ENCODE measurements at places on chromosomes 4 and X.

DNA sequence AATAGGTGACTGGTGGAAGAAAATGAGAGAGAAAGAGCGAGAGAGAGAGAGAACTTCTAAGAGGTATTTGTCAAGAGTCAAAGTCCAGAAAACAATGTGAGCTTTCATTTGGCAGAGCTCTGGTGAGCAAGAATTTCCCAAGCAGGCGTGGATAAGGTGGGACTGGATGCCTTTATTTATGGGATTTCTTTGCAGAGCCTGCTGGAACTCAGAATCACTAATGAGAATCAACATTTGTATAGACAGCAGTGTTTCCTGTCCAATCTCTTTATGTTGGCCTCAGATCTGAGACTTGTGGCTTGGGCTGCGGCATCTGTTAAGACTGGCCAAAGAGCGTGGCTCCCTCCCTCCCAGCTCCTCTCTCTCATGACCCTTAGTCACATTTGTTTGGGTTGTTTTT is 67.9 kb upstream of the TBL1X start:
- no peak overlapping the region for H3K27ac ChIP-seq
- H3K4me1 ChIP-seq, result peaks cover 2% of the 10 kb centered on the region
- H3K36me3 ChIP-seq, result no peaks in the 10 kb centered on the region
- H3K4me3 ChIP-seq, result no peak overlapping the region

DNA sequence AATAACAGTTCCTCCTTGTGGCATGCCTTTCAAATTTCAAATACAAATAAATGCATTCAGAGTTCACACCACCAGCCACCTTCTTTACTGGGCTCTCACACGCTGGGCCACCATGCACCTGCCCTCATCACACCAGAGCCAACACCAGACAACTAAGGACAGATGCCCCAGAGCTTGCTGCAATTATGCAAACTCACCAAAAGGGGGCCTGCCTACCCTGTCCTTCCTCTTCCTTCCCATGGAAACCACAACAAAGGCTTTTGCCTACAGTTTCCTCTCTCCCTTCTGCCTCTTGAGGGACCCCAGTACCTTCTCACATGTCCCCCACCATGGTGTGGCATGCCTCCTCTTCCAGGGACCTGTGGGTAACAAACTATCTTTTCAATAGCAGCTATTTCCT is 1333.9 kb upstream of the TENM3 start:
- no peak for DNase-seq
- no peaks in the 10 kb centered on the region for H3K27me3 ChIP-seq
- H3K36me3 ChIP-seq, result no peaks in the 10 kb centered on the region
- H3K4me3 ChIP-seq, result no peak overlapping the region
- H3K4me1 ChIP-seq, result no peaks in the 10 kb centered on the region

DNA sequence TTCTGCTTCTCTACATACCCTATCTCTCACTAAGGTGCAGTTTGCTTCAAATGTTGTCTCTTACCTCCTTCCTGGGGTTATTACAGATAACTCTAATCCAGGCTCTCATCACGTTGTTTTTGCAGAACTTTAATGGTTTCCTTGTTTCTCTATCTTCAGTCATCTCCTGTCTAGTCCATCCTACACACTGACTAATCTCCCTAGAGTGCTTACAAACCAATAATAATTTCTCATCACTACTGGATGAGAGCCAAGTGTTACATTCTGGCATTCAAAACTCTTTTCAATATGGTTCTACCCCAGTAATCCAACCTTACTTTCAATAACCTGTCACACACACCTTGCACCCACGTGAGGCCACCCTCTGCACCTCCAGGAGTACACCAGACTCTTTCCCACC is 86.1 kb downstream of the SYNPO2 start:
- peaks cover 4% of the 10 kb centered on the region for H3K27me3 ChIP-seq
- H3K36me3 ChIP-seq, result no peaks in the 10 kb centered on the region
- no peak for DNase-seq

- H3K27me3 ChIP-seq, result no peaks in the 10 kb centered on the region
- H3K4me3 ChIP-seq, result no peak overlapping the region
- no peaks in the 10 kb centered on the region for H3K36me3 ChIP-seq
- H3K4me1 ChIP-seq, result no peaks in the 10 kb centered on the region
- H3K27ac ChIP-seq, result no peak overlapping the region
- DNase-seq, result no peak
Observed at GRCh38 chr4:28490669-28491068, 1630.0 kb downstream of the STIM2 start.

DNA sequence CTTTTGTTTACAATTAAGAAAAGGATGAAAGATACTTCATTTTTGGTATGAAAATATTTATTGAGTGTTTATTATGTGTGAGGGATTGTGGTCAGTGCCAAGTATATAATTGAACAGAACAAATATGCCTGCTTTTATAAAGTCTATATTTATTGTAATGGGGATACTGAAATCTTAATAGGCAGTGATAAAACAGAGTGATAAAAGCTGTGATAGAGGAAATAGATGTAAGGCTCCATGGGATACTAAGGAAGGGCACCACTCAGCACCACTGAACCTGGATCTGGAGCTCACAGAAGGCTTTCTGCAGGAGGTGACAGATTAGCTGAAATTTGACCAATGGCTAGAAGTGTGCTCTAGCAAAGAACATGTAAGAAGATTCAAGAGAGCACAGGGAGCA is 263.5 kb downstream of the C4orf33 start:
- H3K27ac ChIP-seq, result no peak overlapping the region
- no peak overlapping the region for H3K4me3 ChIP-seq

GRCh38 chrX:30887721-30888120 is 1.3 kb downstream of the TAB3 start:
- DNase-seq, result peak; percentile 67
- H3K27me3 ChIP-seq, result no peaks in the 10 kb centered on the region
- peak overlapping the region; percentile 86 for H3K4me3 ChIP-seq
- H3K4me1 ChIP-seq, result peaks cover 19% of the 10 kb centered on the region
- H3K36me3 ChIP-seq, result peaks cover 10% of the 10 kb centered on the region

GRCh38 chrX:43188296-43188695 is 410.3 kb upstream of the PPP1R2C start:
- no peak overlapping the region for H3K4me3 ChIP-seq
- no peaks in the 10 kb centered on the region for H3K4me1 ChIP-seq
- no peak overlapping the region for H3K27ac ChIP-seq

DNA sequence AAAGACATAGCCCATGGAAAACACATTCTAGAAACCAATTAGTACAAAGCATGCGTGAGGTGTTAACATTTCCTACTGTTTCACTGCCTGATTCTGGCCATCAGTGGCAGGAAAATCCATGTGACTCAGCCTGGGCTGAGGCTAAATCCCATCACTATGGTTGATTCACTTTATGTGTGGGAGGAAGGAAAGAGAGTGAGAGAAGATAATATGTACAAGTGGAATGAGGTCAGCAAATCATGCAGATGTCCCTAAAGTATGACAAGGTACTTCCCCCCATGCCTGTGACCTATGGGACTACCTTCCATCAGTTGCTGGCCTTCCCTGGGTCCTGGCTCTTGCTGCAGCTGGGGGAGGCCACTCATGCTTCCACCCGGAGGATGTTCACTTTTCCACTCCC is 64.2 kb upstream of the MAP3K15 start:
- H3K4me1 ChIP-seq, result peaks cover 5% of the 10 kb centered on the region
- H3K27me3 ChIP-seq, result no peaks in the 10 kb centered on the region
- H3K27ac ChIP-seq, result no peak overlapping the region
- DNase-seq, result no peak
- peaks cover 26% of the 10 kb centered on the region for H3K36me3 ChIP-seq

- no peaks in the 10 kb centered on the region for H3K36me3 ChIP-seq
- no peak overlapping the region for H3K4me3 ChIP-seq
- no peak overlapping the region for H3K27ac ChIP-seq
- H3K27me3 ChIP-seq, result no peaks in the 10 kb centered on the region
Observed at GRCh38 chr4:33864290-33864859, 2379.9 kb downstream of the ARAP2 start.

DNA sequence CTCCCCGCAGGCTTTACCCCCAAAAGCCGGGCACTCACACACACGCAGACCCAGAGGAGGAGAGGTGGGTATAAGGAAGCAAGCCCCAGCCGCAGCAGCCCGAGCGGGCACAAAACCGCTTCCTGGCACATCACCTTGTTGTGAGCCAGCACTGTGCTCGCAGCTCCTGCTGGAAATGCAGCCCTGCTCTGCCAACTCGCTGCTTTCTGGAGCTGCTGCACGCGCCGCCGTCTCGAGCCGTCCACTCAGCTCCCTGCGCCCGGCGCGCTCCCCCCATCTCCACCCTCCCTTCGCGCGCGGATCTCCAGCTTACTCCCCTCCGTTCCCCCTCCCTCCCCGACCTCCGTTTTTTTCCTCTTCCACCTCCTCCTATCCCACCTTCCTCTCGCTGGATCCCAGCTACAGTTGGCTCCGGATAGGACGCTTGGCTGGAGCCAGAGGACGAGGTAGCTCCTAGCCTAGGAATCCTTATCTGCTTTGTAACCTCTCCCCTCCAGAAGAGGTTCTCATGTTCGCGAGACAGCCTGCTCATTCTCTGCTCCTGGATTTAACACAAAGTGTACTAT is at the start of gene SPOCK3:
SPOCK3 (minus strand) TSS at position 179 of the 566 bp plus-strand sequence.
- H3K27me3 ChIP-seq, result peaks cover 30% of the 10 kb centered on the region
- peaks cover 9% of the 10 kb centered on the region for H3K4me1 ChIP-seq
- H3K4me3 ChIP-seq, result peak within 1 kb of the TSS; percentile 80
- DNase-seq, result peak; percentile 4
- H3K36me3 ChIP-seq, result no peaks in the 10 kb centered on the region

DNA sequence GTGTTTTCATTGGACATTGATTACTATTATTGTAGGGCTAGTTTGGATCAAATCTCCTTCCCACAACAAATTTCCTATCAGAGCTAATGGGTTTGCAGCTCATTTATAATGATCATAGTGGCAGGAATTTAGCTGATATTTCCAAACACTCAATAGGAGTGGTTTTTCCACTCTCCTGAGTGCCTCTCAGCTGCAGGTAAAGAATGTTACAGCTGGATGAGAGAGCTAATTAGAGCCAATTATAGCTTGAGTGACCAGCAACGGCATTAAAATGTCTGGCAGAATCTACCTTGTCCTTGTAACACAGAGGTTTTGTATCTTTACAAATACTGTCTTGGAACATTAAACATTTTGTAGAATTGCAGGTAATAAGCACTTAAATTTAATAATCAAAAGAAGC is 602.8 kb upstream of the EPHA5 start:
- H3K4me3 ChIP-seq, result no peak overlapping the region
- no peaks in the 10 kb centered on the region for H3K27me3 ChIP-seq
- DNase-seq, result no peak
- no peaks in the 10 kb centered on the region for H3K36me3 ChIP-seq

DNA sequence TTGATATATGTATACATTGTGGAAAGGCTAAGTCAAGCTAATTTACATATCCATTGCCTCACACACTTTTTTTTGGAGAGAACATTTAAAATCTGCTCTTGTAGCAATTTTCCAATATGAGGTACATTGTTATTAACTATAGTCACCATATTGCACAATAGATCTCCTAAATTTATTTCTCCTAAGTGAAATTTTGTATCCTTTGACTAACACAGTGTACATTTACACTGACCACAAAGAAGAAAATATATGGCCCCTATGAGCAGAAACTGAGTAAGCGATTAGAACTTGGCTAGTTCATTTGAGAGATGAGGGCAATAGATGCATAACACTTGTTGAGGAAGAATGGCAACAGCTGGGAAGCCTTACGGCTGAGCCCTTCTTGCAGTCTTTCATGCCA is 20.3 kb upstream of the GUCY1B1 start:
- no peaks in the 10 kb centered on the region for H3K27me3 ChIP-seq
- H3K4me3 ChIP-seq, result no peak overlapping the region
- no peaks in the 10 kb centered on the region for H3K36me3 ChIP-seq
- no peak overlapping the region for H3K27ac ChIP-seq
- no peak for DNase-seq

DNA sequence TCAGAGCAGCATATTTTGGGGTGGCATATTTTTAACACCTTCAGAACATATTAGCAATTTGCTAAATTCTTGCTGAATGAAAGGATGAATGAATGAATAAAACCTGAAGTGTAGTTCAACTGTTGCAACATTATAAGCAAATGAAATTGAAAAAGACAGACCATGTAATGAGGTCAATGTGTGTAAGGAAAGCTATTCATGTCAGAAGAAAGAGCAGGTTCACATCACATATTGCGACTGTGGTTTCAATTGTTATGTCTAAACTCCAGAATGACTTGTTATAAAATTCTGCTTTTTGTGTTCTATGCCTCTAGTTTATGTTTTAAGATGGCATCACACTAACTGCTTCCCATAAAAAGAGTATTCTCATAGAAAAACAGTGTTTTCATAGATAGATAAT is 32.9 kb upstream of the DSPP start:
- no peak overlapping the region for H3K27ac ChIP-seq
- no peak for DNase-seq
- H3K4me1 ChIP-seq, result peaks cover 12% of the 10 kb centered on the region
- H3K4me3 ChIP-seq, result no peak overlapping the region
- H3K27me3 ChIP-seq, result no peaks in the 10 kb centered on the region

GRCh38 chr4:26132858-26133257 is 188.0 kb upstream of the RBPJ start:
- peaks cover 60% of the 10 kb centered on the region for H3K4me1 ChIP-seq
- no peaks in the 10 kb centered on the region for H3K27me3 ChIP-seq
- H3K36me3 ChIP-seq, result peaks cover 47% of the 10 kb centered on the region
- DNase-seq, result no peak

DNA sequence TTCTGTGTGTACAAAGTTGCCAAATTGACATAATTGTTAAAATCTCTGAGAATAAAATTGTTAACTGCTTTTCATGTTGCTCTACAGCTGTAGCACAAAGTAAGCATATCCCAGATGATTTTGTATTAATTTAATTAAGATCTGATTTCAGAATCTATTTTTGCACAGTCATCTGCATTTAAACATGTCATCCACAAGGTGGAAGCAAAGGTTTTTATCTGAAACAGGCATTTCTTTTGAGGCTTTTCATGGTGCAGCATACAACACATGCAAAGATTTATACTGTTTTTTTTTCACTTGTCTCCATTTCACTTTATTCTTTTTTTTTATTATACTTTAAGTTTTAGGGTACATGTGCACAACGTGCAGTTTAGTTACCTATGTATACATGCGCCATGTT is 51.2 kb downstream of the GC start:
- no peak overlapping the region for H3K27ac ChIP-seq
- no peaks in the 10 kb centered on the region for H3K27me3 ChIP-seq
- DNase-seq, result no peak

DNA sequence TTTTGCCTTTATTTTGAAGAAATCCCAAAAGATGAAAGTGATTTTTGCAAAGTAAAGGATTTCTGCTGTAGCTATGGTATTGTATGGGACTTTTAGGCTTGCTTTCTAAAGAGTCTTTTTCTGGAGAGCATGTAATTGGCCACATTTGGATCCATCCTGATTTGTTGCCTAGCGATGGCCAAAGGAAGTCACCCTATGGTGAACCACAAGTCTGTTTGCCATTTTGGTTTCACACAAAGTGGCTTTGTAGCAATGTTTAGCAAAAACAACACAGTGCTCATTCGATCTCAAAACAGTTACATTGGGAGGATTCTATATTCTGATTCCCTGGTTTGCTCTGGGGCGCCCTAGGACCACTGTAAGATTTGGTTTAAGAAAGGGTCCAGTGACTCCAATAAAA is 44.1 kb upstream of the INTS6L start:
- H3K27ac ChIP-seq, result no peak overlapping the region
- no peak overlapping the region for H3K4me3 ChIP-seq
- no peak for DNase-seq
- peaks cover 3% of the 10 kb centered on the region for H3K4me1 ChIP-seq
- no peaks in the 10 kb centered on the region for H3K36me3 ChIP-seq

- no peaks in the 10 kb centered on the region for H3K36me3 ChIP-seq
- no peak overlapping the region for H3K4me3 ChIP-seq
- no peak overlapping the region for H3K27ac ChIP-seq
- no peaks in the 10 kb centered on the region for H3K4me1 ChIP-seq
Observed at GRCh38 chr4:166308647-166309046, 435.6 kb downstream of the TLL1 start.

- no peak overlapping the region for H3K4me3 ChIP-seq
- no peak overlapping the region for H3K27ac ChIP-seq
- H3K36me3 ChIP-seq, result no peaks in the 10 kb centered on the region
- H3K27me3 ChIP-seq, result peaks cover 3% of the 10 kb centered on the region
- DNase-seq, result no peak
Observed at GRCh38 chr4:71217688-71218087, 121.1 kb upstream of the SLC4A4 start.

All from T-helper 2 cell treated with Interferon-gamma antibody and Interleukin-4, amounts not matched to agents 5 μg/mL and 100 μg/mL, for 36 hours (primary cell).